Activated T-helper 2 cell treated with anti-CD3 and anti-CD28 coated beads, Interferon-gamma antibody, Interleukin-2, Interleukin-4, amounts not matched to agents 10 μg/mL and 5 μg/mL and 100 μg/mL, durations not matched to agents 14 hours and 24 hours and 36 hours (primary cell): ENCODE measurements at places on chromosomes 11 and 22. TPM values are rescaled to one million over a fixed set of nuclear protein-coding genes. Genes with fewer than 3 reads are reported as not detected.

TMEM184B gene
- total RNA-seq = 34.8 and 35.8 TPM in 2 replicates

BAIAP2L2 gene
- total RNA-seq = 0.09 and 0.34 TPM in 2 replicates

HBB gene
- not detected in 2 replicates for total RNA-seq

DDX10 gene
- total RNA-seq = 57.8 TPM in 2 replicates

BCO2 gene
- total RNA-seq = 1.2 and 1.4 TPM in 2 replicates

MMP1 gene
- not detected in 2 replicates for total RNA-seq

PNPLA5 gene
- not detected in 2 replicates for total RNA-seq

LRRC32 gene
- total RNA-seq = 26.5 and 26.7 TPM in 2 replicates

PGR gene
- total RNA-seq = not detected in 2 replicates

CD6 gene
- 308 and 327 TPM in 2 replicates for total RNA-seq

MS4A6E gene
- not detected in 2 replicates for total RNA-seq

GRAMD1B gene
- total RNA-seq = 159 and 166 TPM in 2 replicates

XKR3 gene
- total RNA-seq = not detected in 2 replicates

USP2 gene
- total RNA-seq = 1.0 and 1.1 TPM in 2 replicates

ST14 gene
- total RNA-seq = 0.09 and 0.14 TPM in 2 replicates

SYCE3 gene
- total RNA-seq = 0.62 TPM in 1 of 2 replicates, not detected in the other

OR2AG2 gene
- 0.34 and 0.60 TPM in 2 replicates for total RNA-seq

ZNF70 gene
- total RNA-seq = 2.7 and 2.9 TPM in 2 replicates

PRR33 gene
- total RNA-seq = 0.05 TPM in 1 of 2 replicates, not detected in the other

PGA5 gene
- not detected in 2 replicates for total RNA-seq

ACR gene
- total RNA-seq = not detected in 2 replicates

SERHL2 gene
- total RNA-seq = 1.8 and 2.2 TPM in 2 replicates

MCHR1 gene
- not detected in 2 replicates for total RNA-seq

APOL5 gene
- total RNA-seq = not detected in 2 replicates

PARVA gene
- total RNA-seq = not detected in 2 replicates

MCAM gene
- 6.0 and 7.2 TPM in 2 replicates for total RNA-seq

PACS1 gene
- total RNA-seq = 75.6 and 83.7 TPM in 2 replicates

SERPING1 gene
- not detected in 2 replicates for total RNA-seq

SYNGR1 gene
- total RNA-seq = not detected in 2 replicates

CRYAB gene
- total RNA-seq = not detected in 2 replicates

SLC22A25 gene
- not detected in 2 replicates for total RNA-seq

SCO2 gene
- 3.8 and 8.7 TPM in 2 replicates for total RNA-seq

OSM gene
- 148 and 152 TPM in 2 replicates for total RNA-seq

SSH3 gene
- total RNA-seq = 12.1 and 16.2 TPM in 2 replicates

HBG1 gene
- not detected in 2 replicates for total RNA-seq

HBD gene
- total RNA-seq = not detected in 2 replicates

VSIG2 gene
- not detected in 2 replicates for total RNA-seq

VSIG10L2 gene
- total RNA-seq = not detected in 2 replicates

SCUBE2 gene
- total RNA-seq = 0.18 TPM in 1 of 2 replicates, not detected in the other

MMP13 gene
- total RNA-seq = not detected in 2 replicates

OR2AT4 gene
- total RNA-seq = not detected in 2 replicates

FHIP1B gene
- total RNA-seq = 17.6 and 17.9 TPM in 2 replicates

GAL3ST1 gene
- total RNA-seq = not detected in 2 replicates

INPP5J gene
- 0.18 and 0.30 TPM in 2 replicates for total RNA-seq

NNMT gene
- total RNA-seq = not detected in 2 replicates

GNG3 gene
- not detected in 2 replicates for total RNA-seq

LSP1 gene
- total RNA-seq = 442 and 449 TPM in 2 replicates

DEPDC7 gene
- 0.57 and 0.82 TPM in 2 replicates for total RNA-seq

DEUP1 gene
- total RNA-seq = not detected in 2 replicates

GGT1 gene
- total RNA-seq = 46.2 and 47.0 TPM in 2 replicates
